NCI-H2081 (cell line): ENCODE measurements at places on chromosomes 7 and 10.

- no peak for DNase-seq
Measured at GRCh38 chr10:107164992-107165391, 486 bp upstream of the SORCS1 start.

DNA sequence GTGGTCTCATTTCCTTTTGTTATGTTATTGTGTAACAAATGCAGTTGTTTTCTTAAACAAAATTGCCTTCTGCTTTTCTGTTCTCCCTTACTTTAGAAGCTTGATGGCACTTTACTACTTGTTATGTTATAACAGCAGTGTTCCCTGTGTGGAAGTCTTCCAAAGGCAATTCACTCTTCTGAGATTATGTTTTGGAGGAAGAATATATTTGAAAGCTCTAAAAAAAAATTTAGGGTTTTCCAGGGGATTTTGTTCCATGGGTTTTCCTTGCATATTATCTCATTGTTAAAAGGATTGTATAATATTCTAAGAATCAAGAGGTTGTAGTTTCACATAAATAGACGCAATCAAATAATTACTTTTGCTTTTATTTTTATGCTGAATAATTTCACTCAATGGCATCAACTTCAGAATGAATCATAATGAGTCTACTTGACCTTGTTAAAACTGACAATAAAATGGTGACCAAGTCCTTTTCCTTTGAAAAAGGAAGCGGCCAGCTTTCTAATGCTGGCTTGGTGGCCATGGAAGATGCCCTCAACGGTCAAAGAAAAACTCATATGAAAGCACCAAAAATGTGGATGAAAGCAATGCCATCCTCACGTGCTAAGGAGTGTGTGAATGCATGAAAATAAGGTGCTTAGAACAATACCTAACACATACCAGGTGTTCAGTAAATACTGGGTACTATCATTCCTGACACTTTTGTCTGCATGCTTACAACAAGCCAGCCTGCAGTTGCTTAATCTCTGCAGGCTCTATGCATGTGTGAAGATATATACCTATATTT is 92.4 kb upstream of the KLF6 start:
- no peak for DNase-seq

DNA sequence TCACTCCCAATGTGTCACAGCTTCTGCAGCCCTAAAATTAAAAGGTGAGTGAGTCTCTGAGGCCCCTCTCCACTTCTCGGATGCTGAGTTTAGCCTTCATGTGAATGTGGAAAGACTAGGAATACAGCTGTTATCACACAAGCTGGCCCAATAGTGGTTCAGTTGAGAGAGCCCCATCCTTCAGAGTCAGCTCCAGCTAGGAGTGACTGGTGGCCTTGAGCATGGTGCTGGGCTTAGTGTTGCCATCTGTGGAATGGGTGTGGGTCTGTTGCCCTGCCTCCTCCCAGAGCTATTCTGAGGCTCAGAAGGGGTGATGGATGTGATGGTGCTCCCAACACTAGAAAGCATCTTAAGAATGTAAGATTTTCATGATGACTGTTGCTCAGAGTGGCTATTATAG is 55.8 kb downstream of the FIGNL1 start:
- no peak for DNase-seq

GRCh38 chr7:30977896-30978564 is 14.3 kb downstream of the GHRHR start:
- peak; percentile 36 for DNase-seq

DNA sequence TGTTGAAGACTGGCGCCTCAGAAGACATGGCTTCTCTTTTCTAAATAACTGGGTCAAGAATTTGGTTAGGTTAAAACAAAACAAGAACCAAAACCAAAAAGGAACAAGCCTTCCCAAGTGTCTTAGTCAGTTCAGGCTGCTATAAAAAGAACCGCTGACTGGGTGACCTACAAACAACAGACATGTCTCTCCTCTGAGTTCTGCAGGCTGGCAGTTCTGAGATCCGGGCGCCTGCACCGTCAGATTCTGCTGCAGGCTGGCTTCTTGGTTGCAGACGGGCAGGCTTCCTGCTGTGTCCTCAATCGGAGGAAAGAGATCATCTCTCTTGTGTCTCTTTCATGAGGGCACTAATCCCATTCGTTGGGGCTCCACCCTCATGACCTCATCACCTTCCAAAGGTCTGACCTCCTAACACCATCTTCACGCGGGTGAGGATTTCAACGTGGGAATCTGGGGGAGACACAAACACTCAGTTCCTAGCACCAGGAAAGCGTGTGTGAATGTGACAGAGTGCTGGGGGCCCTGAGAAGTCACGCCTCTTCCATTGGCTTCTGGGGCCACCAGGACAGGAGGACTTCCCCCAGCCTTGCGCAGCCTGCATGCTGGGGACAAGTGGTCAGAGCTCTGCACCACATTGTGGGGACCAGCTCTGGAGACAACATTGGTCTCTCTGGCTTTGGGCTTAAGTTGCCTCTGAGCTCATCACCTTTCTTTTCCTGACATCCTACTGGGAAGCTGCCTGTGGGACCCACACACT is 63.1 kb downstream of the ASB13 start:
- no peak for DNase-seq

GRCh38 chr10:20911626-20912025 is 14.5 kb upstream of the NEBL start:
- no peak for DNase-seq

- no peak for DNase-seq
Measured at GRCh38 chr7:95628831-95629439, 32.6 kb upstream of the PDK4 start.

- peak; percentile 77 for DNase-seq
Measured at GRCh38 chr7:82605247-82605864, 161.8 kb upstream of the CACNA2D1 start.

DNA sequence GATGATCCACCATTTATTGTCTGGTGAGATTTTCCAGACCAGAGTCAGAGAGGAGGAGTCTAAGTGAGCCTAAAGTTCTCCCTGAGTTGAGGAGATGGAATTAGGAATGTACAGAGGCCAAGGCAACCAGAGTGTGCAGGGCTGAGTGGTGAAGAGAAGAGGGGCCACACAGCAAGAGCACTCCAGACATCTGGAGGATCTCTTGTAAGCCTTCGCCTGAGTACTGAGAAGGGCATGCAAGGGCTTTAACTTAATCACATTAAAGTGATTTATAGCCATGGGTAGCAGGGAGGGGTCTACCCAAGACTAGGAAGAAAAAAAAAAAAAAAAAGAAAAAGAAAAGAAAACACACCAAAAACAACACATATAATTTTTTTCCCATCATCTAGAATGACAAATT is 1190.4 kb downstream of the GATA3 start:
- DNase-seq, result no peak

GRCh38 chr7:99363286-99363685 is 11.2 kb upstream of the ARPC1B start:
- no peak for DNase-seq

GRCh38 chr10:82497439-82497838 is 622.4 kb downstream of the NRG3 start:
- DNase-seq, result no peak

DNA sequence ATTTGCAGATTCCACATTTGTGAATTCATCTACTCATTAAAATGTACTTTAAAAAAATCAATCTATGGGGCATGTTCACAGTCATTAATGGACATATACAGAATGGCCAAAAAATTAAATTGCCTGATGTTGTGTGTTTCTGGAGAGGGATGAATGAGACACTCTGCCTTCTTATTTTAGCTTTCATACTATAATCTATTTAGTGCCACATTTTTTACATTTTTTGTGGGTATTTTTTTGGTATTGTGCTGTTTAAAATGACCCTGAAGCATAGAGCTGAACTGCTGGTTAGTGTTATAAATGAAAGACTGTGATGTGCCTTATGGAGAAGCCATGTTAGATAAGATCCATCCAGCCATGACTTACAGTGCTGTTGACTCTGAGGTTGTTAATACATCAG is 961.8 kb upstream of the LRRN3 start:
- DNase-seq, result peak; percentile 3

DNA sequence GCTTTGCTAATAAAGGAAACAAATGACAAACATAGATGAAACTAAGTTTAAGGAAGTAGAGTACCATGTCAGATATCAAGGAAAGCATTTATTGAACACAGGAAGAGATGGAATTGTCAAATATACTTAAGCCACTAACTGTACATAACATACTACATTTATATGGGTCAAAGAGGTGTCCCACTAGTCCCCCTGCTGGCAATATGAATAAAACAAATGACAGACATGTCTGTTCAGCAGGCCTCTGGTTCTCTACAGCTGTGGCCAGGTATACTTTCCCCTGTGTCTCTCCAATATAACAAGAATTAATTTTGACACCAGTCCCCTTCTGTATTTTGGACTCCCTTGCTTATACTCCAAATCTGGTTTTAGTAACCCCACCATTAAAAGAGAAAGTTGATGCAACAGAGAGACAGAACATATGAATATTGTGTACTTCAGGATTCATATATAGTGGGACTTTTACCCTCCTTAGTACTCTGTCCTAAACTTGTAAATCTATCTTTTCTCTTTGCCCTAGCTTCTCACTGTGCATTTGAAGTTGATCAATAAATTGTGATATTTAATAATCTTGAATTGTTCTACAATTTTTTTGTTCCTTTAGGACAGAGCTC is 42.9 kb downstream of the CD36 start:
- peak; percentile 23 for DNase-seq

DNA sequence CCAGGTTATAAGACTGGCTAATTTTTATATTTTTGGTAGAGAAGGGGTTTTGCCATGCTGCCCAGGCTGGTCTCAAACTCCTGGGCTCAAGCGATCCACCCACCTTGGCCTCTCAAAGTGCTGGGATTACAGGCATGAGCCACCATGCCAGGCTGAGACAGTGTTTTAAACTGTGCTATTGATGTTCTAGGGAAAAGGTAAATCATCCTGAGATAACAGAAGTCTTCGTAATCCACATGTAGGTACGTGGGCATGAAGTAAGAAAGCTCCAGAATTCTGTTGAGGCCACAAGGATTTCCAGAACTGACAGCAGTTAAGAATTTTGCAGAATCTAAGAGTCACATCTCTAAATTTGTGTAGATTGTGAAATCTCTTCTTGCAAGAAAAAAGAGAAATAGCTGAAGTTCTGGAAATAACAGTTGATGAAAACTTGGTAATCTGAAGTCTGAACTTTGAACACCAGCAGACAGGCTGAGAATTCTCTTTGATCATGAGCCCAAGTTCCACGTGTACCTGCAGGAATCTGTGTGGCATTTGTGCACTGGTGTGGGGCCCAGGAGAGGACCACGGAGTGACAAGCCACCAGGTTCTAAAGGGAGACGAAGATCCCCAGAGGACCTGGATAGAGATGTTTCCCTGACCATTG is 24.6 kb downstream of the C7orf33 start:
- DNase-seq, result no peak

DNA sequence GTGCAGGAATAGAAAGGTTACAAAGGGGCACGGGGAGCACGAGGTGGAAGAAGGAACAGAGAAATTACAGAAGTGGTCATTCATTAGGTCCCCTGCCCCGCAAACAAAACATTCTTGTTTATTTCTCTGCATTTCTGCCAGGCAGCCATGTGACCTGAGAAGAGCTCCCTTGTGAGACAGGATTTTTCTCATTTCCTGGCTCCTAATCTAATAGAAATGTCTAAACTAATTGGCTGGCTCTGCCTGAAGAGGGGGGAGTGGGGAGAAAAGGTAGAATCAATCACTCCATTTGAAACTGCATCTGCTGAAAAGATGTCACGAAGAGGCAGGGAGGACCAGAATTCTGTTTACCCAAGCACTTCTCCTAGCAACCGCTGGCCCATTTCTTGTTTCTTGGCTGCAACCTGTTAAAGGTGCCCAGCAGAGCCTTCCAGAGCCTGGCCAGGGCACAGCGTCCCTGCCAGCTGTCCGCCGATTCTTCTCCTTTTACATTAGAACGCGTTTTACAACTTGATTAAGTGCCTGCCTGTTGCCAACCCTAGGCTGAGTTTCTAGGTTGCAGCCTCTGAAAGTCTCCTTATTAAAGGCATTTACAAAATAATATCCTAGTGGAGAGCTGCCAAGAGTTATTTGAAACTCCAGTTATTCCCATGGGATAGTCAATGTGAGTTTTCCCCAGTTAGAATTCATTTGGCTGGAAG is 1227.6 kb downstream of the TYW1 start:
- DNase-seq, result peak; percentile 86

GRCh38 chr10:62284221-62284620 is 15.6 kb upstream of the RTKN2 start:
- no peak for DNase-seq

- no peak for DNase-seq
Measured at GRCh38 chr7:139332697-139333359, 8.3 kb upstream of the FMC1 start.

- DNase-seq, result no peak
Measured at GRCh38 chr7:105698531-105698930, 117.2 kb upstream of the EFCAB10 start.

DNA sequence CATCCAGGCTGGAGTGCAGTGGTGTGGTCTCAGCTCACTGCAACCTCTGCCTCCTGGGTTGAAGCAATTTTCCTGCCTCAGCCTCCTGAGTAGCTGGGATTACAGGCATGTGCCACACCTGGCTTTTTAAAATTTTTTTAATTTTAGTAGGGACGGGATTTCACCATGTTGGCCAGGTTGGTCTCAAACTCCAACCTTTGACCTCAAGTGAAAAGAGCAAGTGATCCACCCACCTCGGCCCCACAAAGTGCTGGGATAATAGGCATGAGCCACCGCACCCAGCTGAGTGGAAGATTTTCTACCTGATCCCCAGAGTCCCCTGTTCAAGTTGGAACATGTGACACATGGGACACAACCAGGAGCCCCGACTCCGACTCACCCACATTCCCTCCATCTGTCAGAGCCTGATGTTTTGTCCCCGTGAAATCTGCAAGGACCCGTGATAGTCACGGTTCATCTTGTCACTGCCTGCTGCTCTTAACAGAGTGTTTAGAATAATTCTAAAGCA is 104.5 kb downstream of the SMURF1 start:
- DNase-seq, result no peak

GRCh38 chr10:32056136-32057035 is at the start of gene KIF5B:
TSS of gene KIF5B (minus strand) at chr10:32056425. CDS start at chr10:32055973, 452 bp downstream.
- peak; percentile 81 for DNase-seq

DNA sequence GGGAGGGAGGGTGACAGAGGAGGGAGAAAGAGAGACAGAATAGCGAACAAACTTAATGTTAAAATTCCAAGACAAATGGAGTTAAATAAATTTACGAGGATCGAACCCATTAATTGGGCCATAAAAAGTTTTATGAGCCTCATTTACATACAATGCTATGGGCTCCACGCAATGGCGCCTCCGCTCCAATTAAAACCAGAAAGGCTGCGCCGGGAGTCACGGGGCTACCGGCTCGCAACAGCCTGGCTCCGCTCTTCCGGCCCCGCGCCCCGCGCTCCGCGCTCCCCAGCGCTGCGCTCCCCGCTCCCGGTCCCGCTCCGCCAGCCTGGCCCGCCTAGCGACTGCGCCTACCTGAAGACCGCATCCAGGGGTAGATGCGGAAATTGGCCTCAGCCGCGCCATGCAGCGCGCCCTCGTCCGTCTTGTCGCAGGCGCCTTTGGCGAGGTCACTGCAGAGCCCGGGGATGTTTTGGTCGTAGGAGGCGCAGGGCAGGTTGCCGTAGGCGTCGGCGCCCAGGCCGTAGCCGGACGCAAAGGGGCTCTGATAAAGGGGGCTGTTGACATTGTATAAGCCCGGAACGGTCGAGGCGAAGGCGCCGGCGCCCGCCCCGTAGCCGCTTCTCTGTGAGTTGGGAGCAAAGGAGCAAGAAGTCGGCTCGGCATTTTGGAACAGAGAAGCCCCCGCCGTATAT is 513 bp downstream of the HOXA7 start:
- DNase-seq, result no peak
